ENCODE measurements at places on chromosomes 7 and 10.

GRCh38 chr7:120421151-120421651, 148.2 kb downstream of the KCND2 start:
- DNase-seq, result no peak

DNA sequence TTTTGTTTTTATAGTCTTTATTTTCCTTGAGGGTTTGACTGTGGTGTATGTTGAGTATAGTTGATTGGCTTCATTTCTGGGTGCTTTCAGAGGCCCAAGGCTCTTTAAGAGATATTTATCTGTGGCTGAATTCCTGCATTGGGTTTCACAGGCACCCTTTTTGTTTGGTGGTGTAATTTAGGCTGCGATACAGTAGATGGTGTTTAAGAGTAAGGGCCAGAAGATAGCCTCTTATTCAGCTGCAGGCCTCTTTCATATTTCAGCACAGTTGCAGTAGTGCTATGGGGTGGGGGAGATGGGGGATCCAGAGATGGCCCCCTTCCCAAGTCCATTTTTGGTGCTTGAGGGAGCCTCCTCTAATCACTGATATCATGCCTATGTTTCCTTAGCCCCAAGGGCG, 69.7 kb downstream of the MGAM2 start:
- no peak for DNase-seq

- peak; percentile 58 for DNase-seq
These were observed 2.0 kb downstream of the JCAD start for GRCh38 chr10:30057421-30057841.

DNA sequence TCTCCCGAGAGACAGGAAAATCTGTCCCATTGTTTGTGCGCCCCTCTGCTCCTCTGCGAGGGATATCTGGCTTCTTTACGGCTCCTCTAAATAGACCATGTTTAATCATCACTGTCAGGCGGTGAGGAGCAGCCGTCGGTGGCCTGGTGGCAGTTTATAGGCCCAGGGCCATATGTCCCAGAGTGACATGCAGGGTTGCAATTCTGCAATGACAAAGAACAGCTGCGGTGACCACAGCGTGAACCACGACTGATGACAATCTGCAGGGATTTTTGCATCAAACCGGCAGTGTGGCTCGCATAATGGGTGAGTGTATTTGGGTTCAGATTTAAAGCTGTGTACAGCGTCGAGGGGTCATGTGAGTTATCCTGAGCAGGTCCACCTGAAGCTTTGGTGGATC, 41.5 kb downstream of the GATA3 start:
- no peak for DNase-seq

GRCh38 chr10:88983206-88983605, 7.4 kb upstream of the FAS start:
- no peak for DNase-seq

DNA sequence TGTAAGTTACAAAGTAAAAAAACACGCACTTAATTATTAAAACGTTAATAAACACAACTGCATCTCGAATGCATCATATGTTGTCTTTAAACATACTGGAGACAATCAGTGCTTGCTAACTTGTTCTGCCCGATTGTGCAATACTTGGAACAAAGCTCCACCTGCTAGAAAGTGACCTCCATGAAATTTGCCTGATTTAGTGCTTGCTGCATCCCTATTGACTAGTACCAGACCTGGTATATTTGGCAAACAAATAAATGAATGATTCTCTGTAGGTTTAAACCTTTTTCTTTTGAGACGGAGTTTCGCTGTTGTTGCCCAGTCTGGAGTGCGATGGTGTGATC, 6.2 kb downstream of the BZW2 start:
- DNase-seq, result no peak

- no peak for DNase-seq
These were observed 175.2 kb upstream of the ASAH2 start for GRCh38 chr10:50426485-50426884.

DNA sequence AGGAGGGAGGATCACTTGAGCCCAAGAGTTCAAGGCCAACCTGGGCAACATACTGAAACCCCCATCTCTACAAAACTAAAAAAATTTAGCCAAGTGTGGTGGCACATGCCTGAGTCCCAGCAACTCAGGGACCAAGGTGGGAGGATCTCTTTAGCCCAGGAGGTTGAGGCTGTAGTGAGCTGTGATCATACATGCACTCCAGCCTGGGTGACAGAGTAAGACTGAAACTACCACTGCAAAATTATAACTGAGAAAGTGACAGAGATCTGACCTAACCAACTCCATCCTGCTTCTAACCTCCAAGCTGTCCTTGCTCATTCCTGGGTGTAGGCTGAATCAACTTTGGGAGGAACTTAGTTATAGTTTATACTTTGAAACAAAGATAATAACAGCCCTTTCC, 59.4 kb downstream of the HTR7 start:
- no peak for DNase-seq

- no peak for DNase-seq
These were observed 98.7 kb downstream of the POLL start for GRCh38 chr10:101489355-101489754.

GRCh38 chr10:14553448-14553847, 221.2 kb downstream of the FAM107B start:
- no peak for DNase-seq

- DNase-seq, result no peak
These were observed 121.3 kb upstream of the BMPER start for GRCh38 chr7:33784000-33784399.

DNA sequence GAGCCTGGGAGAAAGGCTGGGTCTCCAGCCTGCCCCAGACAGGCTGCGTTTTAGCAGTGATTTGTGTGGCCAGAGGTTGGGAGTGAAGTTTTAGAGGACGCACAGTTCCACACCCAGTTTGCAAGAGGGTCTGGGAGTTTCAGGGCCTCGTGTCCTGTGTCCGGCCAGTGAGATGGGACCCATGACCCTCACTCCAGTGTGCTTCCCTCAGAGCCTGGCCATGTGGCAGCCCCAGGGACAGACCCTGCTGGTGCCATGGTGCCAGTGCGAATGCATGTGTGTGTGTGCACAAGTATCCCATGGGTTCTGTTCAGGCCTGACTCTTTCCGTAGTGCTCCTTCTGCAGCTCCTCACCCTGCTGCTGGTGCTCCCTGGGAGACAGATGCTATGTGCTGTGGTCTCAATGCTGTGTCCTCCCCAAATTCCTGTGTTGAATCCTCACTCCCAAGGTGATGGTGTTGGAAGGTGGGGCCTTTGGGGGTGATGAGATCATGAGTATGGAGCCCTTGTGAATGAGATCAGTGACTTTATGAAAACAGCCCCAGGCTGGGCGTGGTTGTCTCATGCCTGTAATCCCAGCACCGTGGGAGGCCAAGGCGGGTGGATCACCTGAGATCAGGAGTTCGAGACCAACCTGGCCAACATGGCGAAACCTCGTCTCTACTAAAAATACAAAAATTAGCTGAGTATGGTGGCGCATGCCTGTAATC, 16.5 kb downstream of the ECHDC3 start:
- DNase-seq, result no peak

DNA sequence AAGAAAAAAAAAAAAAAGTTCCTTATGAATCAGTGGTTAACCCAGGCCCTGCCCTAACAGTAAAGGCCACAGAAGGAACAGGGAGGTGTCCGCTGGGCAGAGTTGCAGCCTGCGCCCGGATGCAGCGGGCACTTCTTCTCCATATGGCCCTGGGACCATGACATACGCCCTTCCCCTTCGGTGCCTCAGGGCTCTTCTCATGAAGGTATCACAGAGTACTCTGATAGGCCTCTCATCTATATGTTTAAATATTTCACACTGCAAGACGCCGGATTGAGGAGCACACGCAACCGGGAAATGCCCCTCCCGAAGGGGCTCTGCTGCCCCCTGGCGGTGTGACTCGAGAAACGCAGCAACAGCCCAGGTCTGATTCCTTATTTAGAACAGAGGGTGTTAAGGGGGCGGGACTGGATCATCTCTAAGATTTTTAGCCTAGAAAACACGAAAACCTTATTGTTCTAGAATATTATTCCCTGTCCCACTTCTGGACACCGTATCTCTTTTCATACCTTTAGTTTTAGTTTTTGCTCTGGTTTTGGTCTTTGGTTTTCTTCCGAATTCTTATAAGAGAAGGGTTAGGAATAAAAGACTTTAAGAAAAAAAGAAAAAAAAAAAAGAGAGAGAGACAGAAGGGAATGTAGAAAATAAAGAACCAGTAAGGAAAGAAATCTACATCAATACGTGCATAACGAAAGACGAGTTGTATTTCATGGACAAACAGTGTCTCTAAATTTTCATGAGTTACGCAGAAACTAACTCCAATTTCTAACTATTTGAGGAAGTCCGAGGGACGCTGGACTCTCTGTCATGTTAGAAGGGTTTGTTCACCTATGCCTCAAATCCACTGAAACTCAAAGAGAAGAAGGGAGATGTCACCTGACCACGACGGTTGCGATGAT, 12.0 kb downstream of the DAGLB start:
- peak; percentile 88 for DNase-seq

DNA sequence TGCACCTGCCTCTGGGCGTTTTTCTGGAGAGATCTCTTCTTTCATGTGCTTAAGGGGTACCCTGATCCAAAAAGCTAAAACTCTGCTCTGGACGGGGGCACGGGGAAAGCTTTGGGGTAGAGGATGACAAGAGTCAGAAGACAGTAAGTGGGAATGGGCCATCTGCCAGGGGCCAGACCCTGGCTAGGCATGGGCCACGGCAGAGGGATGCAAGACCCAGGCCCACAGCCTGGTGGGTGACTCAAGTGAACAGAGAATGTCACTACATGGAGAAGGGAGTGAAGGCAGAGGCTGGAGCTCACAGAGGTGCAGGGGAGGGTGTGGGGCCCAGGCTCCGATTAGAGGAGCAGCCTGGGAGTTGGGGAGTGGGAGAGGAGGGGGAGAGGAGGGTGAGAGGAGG, 15.3 kb downstream of the FLNC start:
- no peak for DNase-seq

GRCh38 chr7:14158111-14158510, 168.6 kb upstream of the ETV1 start:
- no peak for DNase-seq

DNA sequence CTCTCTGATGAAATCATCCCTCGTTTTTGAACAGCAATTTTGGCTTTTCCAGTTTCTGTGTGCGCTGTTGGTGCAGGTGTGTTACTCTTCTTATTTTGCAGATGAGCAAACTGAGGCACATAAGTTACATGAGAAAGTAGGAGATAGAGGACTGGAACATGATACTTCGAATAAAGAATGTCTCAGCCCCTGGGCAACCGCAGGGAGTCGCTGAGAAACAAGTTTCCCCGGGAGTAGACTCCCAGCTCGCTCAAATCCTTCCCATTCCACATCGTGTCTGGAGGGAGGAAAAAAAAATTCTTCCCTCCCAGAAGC, 18.0 kb downstream of the MXI1 start:
- DNase-seq, result no peak

- DNase-seq, result no peak
These were observed 62.2 kb downstream of the POLL start for GRCh38 chr10:101525848-101526247.

GRCh38 chr10:42930516-42931192, 146.2 kb upstream of the RET start:
- DNase-seq, result no peak

GRCh38 chr7:33066771-33067170, 4.2 kb upstream of the NT5C3A start:
- DNase-seq, result no peak

DNA sequence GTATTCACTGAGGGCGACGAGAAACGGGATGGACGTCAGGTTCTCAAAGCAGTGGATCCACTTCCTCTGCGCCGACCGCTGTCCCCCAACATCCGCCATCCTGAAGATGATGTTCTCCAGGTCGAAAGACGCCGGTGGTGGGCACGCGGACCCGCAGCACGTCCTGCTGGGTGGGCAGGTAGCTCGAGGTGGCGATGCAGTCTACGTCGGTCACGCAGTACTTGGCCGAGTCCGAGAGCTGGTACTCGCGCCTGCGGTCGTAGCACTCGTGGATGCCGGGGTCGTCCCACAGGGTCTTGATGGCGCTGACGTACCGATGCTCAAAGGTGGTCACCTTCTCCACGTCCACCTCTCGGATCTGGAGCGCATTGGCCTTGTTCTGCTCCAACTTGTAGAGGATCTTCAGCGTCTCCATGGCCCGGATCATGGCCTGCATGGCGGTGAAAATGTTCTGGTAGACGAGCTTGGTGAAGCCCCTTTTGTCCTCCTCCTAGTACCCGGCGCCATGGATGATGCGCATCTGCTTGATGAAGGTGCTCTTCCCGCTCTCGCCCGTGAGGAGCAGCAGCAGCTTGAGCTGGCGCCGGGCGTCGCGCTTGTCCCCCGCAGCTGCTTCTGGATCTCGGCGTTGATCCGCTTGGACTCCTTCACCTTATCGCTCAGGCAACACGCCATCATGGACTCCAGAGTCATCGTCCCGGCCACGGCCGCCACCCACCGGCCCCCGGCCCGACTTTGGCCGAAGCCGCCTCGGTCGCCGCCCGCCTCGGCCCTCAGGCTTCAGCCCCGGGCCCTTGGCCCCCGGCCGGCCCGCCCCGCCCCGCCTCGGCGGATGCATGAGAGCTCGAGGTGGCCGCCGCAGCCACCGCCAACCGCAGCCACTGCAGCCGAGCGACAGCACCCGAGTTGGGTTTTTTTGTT, 122.9 kb upstream of the KCTD7 start:
- DNase-seq, result no peak

DNA sequence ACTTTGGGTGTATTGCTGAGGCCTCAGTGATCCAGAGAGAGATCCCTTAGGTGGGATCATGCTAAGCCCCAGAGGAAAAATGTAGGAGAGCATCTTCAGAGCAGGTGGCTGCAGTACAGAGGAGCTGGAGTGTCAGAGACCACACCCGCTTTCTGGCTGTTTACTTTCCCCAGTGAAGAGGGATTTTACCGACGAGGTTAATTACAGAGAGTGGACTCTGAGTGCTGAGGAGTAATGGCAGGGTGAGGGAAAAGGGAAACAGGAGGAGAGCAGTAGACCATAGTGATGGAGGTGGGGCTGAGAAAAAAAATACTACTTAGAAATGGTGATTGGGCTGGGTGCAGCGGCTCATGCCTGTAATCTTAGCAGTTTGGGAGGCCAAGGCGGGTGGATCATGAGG, 43.3 kb upstream of the HBP1 start:
- DNase-seq, result no peak

- DNase-seq, result peak; percentile 22
These were observed 96.4 kb downstream of the FAS start for GRCh38 chr10:89086801-89087521.

DNA sequence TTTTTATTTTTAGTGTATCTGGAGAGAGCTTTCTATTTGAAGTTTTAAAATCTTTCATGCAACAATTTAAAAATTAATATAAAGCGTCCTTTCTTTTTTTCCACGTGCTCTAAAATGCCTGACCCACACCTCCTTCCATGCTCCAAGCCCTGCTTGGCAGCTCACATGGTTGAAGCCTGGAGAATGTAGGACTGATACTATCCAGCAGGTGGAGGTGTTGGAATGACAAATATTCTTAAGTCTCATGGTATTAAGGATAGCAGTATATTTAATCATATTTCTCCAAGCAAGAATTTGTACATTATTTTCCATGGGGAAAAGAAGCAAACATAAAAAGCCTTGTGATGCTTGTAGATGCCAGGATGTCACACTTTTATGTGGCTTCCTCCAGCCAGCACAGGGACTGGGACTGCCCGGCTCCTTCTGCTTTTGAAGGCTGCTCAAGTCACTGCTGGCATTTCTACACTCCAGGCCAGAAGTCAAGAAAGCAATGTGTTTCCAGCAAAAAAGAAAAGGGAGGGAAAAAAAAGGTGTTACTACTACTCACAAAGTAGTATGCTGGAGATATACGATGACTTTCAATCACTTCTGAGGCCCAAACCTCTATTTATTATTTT, 49.7 kb downstream of the BZW2 start:
- no peak for DNase-seq
